Activated gamma-delta T cell treated with Interleukin-2 at 50 U/mL for 16 hours (primary cell): ENCODE measurements at places on chromosomes 1 and 21.

GRCh38 chr1:10652626-10653025 lies 143.8 kb downstream of the CASZ1 start:
- DNase-seq, result no peak

- DNase-seq, result no peak
Observed at GRCh38 chr1:212482637-212483441, 50.1 kb downstream of the NENF start.

GRCh38 chr1:184078564-184079249 lies 27.2 kb downstream of the TSEN15 start:
- no peak for DNase-seq

- no peak for DNase-seq
Observed at GRCh38 chr1:46643368-46643775, 24.8 kb downstream of the ATPAF1 start.

- no peak for DNase-seq
Observed at GRCh38 chr1:63913533-63913932, 139.7 kb downstream of the ROR1 start.

- no peak for DNase-seq
Observed at GRCh38 chr1:20665726-20666125, 4.6 kb upstream of the DDOST start.

- peak; percentile 39 for DNase-seq
Observed at GRCh38 chr1:156838972-156839371, 19.9 kb downstream of the INSRR start.

DNA sequence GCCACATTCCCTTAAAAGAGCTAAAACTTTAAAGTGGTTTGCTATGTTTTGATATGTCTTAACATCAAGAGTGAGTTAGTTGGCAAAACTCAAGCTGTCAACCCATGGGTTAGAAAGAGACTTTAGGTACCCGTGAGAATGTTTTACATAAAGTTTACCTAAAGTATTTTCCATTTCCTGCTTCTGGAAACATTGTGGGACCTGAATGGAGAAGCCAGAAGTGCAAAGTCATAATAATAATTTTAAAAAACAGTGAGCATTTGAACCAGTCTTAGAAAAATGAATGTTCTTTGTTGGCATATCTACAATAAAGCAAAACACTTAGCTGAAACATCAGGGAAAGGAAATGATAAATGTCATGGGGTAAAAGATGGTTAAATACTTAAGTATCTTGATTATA lies 34.8 kb downstream of the LRRC8C start:
- no peak for DNase-seq

DNA sequence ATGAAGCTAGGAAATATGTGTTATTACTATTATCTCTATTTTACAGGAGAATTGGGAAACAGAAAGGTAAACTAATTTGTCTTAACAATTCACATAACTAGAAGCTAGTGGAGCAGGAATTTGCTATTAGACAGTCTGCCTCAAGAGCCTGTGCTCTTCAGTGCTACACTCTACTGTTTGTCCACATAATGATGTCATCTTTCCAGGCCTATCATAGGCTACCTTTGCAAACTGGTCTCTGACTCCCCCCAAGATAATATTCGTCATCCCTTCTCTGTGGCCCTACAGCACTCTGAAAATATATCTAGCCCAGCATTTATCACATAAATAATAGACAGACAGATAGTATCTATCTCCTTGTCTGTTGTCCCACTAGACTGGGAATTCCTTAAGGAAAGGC lies 34.1 kb downstream of the TRIT1 start:
- no peak for DNase-seq

- no peak for DNase-seq
Observed at GRCh38 chr1:31595836-31596736, 19.8 kb downstream of the TINAGL1 start.

- no peak for DNase-seq
Observed at GRCh38 chr1:200353232-200353631, 56.6 kb downstream of the ZNF281 start.

DNA sequence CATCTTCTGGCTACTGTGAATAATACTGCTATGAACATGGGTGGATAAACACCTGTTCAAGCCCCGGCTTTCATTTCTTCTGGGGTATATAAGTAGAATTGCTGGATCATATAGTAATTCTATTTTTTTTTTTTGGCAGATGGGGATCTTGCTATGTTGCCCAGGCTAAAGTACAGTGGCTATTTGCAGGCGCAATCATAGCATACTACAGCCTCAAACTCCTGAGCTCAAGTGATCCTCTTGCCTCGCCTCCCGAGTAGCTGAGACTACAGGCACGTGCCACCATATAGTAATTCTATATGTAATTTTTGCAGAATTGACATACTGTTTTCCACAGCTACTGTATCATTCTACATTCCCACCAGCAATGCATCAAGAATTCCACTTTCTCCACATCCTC lies 27.8 kb downstream of the UBR4 start:
- DNase-seq, result no peak

DNA sequence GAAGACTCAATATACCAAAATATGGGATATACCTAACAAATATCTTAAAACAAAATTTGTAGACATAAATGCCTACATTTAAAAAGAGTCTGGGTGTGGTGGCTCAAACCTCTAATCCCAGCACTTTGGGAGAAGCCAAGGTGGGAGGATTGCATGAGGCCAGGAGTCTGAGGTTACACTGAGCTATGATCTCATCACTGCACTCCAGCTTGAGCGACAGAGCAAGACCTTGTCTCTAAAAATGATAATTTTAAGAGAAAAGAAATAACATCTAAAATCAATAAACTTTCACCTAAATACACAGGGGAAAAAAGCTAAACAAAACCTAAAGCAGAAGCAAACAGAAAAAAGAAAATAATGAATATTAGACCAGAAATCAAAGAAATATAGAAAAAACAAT lies 102.7 kb upstream of the PBX1 start:
- no peak for DNase-seq

- DNase-seq, result no peak
Observed at GRCh38 chr21:45870851-45871615, 110.5 kb upstream of the COL6A1 start.

DNA sequence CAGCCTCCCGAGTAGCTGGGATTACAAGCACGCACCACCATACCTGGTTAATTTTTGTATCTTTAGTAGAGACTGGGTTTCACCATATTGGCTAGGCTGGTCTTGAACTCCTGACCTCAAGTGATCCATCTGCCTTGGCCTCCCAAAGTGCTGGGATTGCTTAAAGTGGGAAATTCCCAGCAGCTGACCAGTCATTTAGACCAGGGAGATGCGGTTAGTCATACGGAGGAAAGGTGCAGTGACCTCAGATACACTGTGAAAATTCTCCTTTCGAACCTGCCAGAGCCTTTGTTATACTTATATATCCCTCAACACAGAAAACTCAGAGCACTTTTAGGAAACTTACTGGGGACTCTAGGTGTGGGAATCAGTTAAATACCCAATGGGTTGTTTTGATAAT lies 39.6 kb downstream of the MAP10 start:
- no peak for DNase-seq

GRCh38 chr1:78619446-78619802 lies 824 bp upstream of the IFI44L start:
- no peak for DNase-seq

GRCh38 chr1:4149831-4150230 lies 249.8 kb upstream of the C1orf174 start:
- no peak for DNase-seq

- DNase-seq, result no peak
Observed at GRCh38 chr1:147676311-147677085, 6.2 kb upstream of the ACP6 start.

DNA sequence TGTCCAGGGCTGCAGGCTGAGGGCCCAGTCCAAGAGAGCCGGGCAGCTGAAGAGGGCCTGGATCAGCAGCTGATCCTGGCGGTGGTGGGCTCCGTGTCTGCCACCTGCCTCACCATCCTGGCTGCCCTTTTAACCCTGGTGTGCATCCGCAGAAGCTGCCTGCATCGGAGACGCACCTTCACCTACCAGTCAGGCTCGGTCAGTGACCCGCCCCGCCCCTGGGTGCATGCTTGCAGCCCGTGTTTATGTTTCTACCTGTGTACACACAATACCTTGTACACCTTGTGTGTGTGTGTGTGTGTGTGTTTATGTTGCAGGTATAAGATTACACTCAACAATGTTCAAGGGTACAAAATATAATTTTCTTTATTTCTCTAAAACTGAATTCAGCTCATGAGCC lies 13.0 kb downstream of the TIE1 start:
- DNase-seq, result no peak

- no peak for DNase-seq
Observed at GRCh38 chr1:94306521-94306920, 69.1 kb upstream of the ARHGAP29 start.

- no peak for DNase-seq
Observed at GRCh38 chr1:31651766-31652165, 7.1 kb upstream of the PEF1 start.

DNA sequence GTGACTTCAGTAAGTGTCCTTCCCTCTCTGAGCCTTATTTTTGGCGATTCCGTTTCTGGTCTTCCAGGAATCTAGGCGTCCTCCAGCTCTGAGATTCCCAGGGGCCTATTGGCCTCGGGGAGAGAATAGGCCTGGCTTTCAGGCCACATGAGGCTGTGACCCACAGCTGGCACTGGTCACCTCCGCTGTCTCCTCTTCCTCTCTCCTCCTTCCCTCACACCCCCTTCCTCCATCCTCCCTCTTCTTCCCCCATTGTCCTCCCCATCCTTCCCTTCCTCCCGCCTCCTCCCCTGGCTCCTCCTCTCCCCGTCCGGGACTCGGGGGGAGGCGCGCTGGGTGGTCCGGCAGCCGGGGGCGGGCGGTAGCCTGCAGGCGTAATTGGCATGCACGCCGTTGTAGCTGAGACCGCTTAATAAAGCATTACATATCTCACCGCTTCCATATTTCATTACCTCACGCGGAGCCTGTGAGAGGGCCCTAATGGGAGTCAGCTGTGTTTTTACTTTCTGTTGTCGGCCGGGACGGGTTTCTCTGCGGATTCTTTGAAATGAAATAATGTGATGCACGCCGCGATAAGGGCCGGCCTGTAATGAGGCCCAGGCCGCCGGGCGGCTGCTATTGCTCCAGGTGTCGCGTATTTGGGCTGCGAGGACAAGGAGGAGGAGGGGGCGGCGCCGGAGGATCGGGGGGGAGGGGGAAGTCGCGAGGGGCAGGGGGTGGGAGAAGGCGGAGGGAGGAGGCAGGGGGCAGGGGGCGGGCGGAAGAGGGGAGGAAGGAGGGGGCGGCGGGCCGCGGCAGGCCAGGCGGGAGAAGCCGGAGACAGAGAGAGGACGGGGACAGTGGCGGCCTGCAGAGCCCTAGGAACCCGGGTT lies 95.3 kb downstream of the FOXD2 start:
- no peak for DNase-seq

GRCh38 chr1:20047096-20047495 lies 22.9 kb upstream of the PLA2G5 start:
- no peak for DNase-seq

DNA sequence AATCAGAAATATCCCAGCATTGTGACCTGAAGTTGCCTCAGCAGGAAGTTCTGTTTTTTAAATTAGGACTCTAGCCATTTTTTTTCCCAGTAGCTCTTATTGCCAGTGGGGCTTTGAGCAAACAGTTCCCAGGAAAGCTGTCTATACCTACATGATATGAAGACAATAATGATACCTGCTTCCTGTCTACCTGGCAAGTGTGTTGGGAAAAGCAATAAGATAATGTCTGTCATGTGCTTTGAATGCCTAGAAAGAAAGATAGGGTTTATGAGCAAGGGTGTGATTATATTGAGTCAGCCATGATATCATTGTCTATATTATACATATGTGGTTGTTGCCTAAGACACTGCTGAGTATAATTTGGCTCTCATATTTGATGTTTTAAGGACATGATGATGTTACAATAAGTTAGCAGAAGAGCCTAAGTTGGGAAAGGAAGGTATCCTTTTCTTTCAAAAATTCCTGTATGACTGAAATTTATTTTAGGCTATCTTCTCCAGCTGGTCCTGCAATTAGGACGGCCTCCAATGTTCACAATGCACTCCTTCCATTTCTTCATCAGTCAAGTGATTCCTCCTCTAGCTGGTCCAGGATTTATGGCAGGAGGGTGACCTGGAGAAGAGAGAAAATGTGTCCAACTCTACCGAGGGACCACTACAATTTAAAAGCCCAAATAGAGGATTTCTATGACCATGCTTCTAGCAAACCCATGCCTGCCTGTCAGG lies 99.6 kb upstream of the CDC42BPA start:
- no peak for DNase-seq

- no peak for DNase-seq
Observed at GRCh38 chr1:46254668-46255067, 7.1 kb downstream of the RAD54L start.

DNA sequence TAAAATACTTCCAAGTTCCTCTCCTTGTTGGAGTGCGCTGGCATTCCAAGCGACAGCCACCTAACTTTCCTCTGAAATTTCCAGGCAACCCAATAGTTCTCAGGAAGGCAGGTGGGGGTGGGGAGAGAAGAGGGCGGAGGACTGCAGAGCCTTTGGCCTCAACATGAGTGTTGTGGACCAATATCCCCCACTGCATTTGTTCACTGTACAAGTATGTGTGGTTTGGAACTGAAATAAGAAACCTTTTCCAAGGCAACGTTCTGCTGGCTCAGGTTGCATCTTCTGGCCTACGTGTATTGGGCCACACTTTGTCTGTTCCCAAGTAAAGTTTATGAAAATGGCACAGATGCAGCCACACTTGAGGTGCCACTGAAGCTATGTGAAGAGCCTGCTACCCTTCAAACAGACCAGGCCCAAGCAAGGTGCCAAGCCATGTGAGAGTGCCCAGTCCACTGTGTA lies 153.4 kb downstream of the DHRS3 start:
- no peak for DNase-seq

DNA sequence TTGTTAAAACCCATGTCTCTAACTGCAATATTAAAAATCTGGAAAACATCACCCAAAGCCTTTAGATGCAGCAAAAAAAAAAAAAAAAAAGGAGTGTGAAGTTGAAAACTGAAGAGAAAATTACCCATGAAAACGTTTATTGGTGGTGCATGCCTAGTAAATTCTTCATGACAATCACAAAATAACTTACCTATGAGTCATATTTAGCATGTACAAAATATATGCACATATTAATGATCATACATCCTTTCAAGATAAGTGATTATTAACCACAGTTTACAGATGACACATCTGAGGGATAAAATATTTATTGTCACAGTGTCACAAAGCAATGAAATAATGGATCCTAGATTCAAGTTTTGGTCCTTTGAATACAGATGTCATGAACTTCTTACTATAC lies 505.2 kb upstream of the NR5A2 start:
- DNase-seq, result no peak

DNA sequence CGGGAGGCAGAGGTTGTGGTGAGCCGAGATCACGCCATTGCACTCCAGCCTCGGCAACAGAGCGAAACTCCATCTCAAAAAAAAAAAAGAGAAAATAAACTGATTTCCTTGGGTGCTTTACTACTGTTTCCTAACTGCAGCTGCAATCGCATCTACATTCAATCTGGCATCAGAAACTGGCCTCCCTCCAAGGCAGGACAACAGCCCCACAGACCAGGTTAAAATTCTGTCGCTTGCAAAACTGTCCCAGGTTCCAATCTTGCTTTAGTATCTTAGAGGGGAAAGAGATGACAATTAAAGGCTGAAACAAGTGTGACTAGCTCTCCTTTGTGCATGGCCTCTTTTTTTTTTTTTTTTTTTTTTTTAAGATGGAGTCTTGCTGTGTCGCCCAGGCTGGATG lies 32.4 kb upstream of the SLC25A33 start:
- no peak for DNase-seq

- no peak for DNase-seq
Observed at GRCh38 chr1:22284906-22285548, 142.1 kb upstream of the WNT4 start.

GRCh38 chr1:23108918-23109533 lies 59.6 kb downstream of the LUZP1 start:
- no peak for DNase-seq
